ENCODE measurements at places on chromosomes 7 and 10. TPM values are rescaled to one million over a fixed set of nuclear protein-coding genes. Genes with fewer than 3 reads are reported as not detected.
A peak's percentile ranks its signal among the peaks of the same experiment; 100 is the strongest.

The MAP3K8 gene
- 74.1 TPM for total RNA-seq

The OR2A5 gene
- not detected for total RNA-seq

The AEBP1 gene
- total RNA-seq: 142 TPM

The RP9 gene
- 16.5 TPM for total RNA-seq

The PMS2 gene
- 12.3 TPM for total RNA-seq

The TUBAL3 gene
- not detected for total RNA-seq

The TMEM176A gene
- total RNA-seq: 36.9 TPM

The RADIL gene
- 23.6 TPM for total RNA-seq

The PHF14 gene
- total RNA-seq: 48.9 TPM

The FGL2 gene
- 150 TPM for total RNA-seq

DNA sequence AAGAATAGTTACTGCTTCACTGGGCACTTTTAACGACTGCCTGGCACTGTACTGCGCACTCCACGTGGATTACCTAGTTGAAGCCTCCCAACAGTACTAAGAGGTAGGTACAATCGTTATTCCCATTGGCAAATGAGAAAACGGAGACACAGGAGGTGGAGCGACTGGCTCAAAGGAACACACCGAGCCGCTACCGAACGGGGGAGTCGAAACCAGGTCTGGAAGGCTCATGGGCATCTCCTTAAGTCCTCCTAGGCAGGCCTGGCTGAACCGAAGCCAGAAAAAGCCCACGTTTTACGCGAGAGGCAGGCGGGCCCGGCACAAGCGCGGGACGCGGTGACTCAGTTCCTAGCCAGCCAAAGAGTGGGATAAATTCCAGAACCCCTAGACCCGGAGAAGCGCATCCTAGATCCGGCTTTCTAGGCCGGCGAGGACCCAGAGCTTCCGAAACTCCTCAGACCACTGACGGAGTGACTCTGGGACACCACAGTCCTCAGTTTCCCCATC lies 472 bp downstream of the PDAP1 start:
- peak; percentile 39 for DNase-seq

GRCh38 chr7:117767951-117768350 lies 105.3 kb downstream of the CTTNBP2 start:
- no peak for DNase-seq

- peak; percentile 33 for DNase-seq
Measured at GRCh38 chr10:14653271-14654161, 121.2 kb downstream of the FAM107B start.

GRCh38 chr10:34190580-34190979 lies 624.5 kb downstream of the PARD3 start:
- no peak for DNase-seq

- no peak for DNase-seq
Measured at GRCh38 chr7:118280319-118281012, 56.0 kb downstream of the ANKRD7 start.

DNA sequence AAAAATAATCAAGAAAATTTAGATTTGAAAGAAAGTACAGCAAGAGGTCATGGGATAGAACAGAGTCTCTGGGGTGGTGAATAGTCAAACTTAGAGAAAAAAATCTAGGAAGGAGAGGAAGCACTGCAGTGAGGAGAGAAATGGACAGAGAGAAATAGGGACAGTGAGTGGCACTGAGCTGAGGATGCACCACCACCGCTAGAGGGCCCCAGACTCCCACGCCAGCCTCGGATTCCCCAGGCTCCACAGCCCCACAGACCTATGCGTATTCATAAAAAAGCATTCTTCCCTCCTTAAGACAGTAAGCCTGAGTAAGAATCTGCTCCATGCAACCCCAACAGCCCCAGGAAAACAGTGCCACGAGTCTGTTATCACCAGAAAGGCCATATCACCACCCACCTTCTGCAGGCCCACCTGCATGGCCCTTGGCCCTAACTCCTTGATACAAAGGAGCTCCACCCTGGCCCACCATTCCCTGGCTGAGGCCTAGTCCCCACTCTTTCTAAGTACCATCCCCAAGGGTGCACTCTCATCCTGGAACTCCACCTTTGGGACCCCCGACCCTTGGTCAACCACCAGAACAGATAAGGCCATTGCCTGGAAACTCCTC lies 91.0 kb downstream of the ALOX5 start:
- peak; percentile 39 for DNase-seq

DNA sequence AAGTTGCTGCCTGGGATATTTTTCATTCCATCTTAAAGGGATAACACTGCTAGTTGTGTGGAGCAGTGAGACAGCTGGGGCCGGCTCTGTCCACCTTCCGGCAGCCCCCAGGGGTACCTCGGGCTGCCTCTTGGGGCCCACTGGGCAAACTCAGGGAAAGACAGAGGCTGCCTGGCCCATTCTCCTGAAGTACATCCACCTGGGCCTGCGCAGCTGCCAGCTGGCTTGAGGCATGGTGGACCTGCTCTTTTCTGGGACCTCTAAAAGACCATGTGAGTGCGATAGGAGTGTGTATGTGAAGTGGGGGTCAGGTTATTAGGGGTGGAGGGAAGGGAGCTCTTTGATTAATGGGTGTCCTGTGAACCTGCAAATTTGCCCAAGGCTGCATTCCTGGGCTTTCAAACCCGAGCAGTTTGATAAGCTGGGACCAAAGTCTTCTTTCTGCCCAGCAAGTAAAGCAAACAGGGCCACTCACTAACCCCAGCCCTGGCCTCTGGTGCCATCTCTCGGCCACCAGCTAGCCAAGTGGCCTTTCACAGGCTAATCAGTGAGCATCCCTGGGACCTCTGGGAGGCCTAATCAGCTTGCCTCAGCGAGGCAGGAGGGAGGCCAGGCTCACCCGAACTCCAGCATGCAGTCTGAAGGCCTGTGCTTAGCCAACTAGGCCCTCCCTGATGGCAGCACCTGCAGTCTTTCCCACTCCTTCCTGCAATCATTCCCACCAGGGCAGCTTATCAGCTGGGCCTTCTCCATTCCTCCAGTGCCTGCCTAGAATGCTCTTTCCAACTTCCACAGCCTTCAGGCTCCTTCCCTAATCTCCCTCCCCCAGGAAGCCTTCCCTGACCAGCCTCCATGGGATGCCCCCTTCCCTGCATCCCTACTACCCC lies 954.7 kb upstream of the ZNF722 start:
- no peak for DNase-seq

DNA sequence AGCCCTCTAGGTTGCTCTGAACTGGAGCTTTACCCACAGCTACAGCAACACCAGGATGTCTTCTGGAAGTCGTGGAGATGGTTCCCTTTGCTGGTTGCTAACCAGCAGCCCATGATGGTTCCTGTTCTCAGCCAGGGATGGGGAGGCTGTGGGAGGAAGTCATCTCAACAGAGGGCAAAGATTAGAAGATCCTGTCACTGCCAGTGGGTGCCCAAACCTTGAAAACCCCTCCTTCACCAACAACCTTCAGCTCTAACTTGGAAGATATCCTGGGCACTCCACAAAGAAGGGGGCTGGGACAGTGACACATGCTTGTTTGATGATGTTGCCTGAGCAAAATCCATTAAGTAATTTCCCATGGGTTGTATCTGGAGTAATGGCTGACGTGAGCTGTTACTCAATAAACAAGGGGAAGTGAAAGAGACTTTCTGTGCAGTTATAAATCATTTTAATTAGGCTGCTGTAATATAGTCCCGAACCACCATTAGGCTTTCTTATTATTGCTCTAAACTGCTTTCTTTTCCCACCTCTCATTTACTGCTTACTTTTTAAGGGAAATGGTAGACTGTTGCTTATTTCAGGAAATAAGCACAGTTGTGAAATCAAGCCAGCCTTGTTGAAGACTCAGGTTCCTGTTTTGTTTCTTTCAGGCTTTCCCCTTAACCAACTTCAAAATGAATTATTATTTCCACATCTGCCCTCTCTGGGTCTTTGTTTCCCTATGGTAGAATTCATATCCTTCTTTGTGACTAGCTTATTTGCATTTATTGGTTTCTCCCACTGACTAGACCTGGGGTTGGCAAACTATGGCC lies 124.8 kb downstream of the PPP1R17 start:
- peak; percentile 25 for DNase-seq

GRCh38 chr10:75394221-75394620 lies 7.3 kb downstream of the ZNF503 start:
- no peak for DNase-seq

DNA sequence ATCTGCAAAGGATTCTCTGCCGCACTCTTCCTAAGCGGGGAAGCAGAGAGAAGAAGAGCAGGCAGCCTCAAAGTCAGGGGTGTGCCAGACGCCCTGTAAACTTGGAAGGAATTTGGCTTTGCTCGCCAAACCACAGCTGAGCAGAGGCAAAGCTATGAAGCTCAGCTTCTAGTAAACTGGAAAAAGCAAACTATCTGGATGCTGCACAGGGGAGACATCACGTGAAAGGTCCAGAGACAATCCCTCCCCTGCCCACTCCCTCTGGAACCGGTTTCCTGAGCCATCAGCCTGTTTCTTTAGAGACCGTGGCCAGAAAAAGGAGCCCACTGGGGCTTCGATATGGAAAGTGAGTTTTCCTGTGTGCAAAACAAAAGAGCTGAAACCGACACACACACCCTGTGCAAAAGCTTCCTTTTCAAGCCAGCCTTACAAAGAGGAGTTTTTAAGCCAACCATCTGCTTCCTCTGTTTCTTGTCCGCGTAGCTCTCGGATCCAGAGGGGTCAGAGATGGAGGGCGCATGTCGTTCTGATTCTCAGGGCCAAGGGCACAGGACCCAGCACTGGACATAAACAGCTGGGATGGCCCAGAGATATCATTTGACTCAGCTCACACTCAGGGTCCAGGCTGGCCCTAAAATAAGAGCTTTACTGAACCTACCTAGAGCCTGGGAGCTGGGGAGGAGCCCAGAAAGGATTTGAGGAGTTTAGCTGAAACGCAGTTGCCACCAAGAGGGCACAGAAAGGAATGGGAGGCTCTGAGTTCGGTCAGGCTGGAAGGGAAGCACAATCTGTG lies 58.2 kb upstream of the DNAAF5 start:
- no peak for DNase-seq

DNA sequence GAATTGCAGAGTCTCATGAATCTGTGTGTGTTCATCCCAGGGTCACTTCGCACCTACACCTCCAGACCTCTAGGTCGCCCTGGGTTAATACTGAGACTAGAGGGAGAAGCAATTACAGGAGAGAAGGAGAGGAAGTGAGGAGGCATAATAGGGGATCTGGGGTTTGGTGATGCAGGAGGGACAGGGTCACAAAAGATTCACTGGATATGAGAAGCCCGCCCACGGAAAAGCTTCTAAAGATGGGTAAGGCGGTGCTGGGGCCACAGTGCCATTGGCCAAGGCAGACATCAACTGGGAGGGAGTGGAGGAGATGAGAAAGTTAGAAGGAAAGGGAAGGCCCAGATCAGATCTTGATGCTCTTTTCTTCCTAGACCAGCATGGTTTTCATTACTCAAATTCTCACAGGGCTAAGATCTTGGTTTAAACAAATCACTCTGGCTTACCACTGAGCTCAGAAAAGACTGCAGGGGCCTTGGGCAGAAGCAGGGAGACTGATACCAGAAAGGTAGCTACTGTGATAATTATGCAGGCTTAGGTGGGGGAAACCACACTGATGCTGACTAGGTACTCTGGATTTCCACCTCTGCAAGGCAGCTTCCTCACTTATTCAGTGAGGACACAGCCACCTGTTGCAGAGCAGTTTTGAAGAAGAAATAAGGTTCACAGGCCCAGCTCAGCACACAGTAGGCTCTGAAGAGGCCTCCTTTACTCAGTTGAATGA lies 17.4 kb upstream of the ZNF273 start:
- DNase-seq: no peak

- DNase-seq: no peak
Measured at GRCh38 chr7:80412842-80413241, 99.0 kb downstream of the GNAT3 start.

- DNase-seq: no peak
Measured at GRCh38 chr7:8601121-8601520, 167.7 kb downstream of the NXPH1 start.

DNA sequence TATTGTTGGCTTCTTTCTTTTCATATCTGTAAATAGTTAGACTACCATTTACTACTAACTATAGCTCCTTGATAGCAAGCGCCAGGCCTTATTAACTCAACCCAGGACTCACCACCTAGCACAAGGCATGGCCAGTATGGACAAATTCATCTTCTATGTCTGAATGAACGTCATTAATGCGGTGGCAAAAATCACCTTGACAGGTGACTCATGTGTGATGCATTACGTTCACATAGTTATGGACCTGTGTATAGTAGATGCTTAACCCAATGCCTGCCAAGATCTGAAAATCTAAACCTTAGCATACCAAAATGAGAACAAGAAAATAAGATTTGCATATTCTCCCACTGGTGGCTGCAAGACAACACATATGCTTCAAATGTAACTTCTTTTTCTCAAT lies 300.8 kb downstream of the PARD3 start:
- DNase-seq: no peak

All from tibial nerve (tissue), 4 donors.